Upper lobe of right lung (tissue), 1 donor: ENCODE measurements at places on chromosomes 7 and 10. TPM values are rescaled to one million over a fixed set of nuclear protein-coding genes. Genes with fewer than 3 reads are reported as not detected.

- peak overlapping the region; percentile 27 for H3K4me3 ChIP-seq
- no peaks in the 10 kb centered on the region for H3K36me3 ChIP-seq
- peak; percentile 46 for DNase-seq
- H3K27ac ChIP-seq = no peak overlapping the region
- no peaks in the 10 kb centered on the region for H3K27me3 ChIP-seq
Measured at GRCh38 chr10:665579-666091, 23.8 kb downstream of the DIP2C start.

Gene NPC1L1
- total RNA-seq = 0.17 TPM

Gene C10orf105
- 0.52 TPM for total RNA-seq

GRCh38 chr10:75774783-75775490, 343.5 kb downstream of the LRMDA start:
- no peak for DNase-seq
- no peaks in the 10 kb centered on the region for H3K36me3 ChIP-seq
- H3K4me3 ChIP-seq = no peak overlapping the region
- H3K27me3 ChIP-seq = no peaks in the 10 kb centered on the region
- H3K27ac ChIP-seq = no peak overlapping the region

GRCh38 chr10:1123198-1123597, 67.0 kb downstream of the WDR37 start:
- no peaks in the 10 kb centered on the region for H3K27me3 ChIP-seq
- DNase-seq = no peak
- no peaks in the 10 kb centered on the region for H3K4me1 ChIP-seq
- H3K27ac ChIP-seq = no peak overlapping the region
- H3K36me3 ChIP-seq = peaks cover 87% of the 10 kb centered on the region
- H3K4me3 ChIP-seq = no peak overlapping the region

Gene TFR2
- 0.41 TPM for total RNA-seq

Gene NFE2L3
- 4.1 TPM for total RNA-seq

Gene FFAR4
- total RNA-seq = 4.9 TPM

DNA sequence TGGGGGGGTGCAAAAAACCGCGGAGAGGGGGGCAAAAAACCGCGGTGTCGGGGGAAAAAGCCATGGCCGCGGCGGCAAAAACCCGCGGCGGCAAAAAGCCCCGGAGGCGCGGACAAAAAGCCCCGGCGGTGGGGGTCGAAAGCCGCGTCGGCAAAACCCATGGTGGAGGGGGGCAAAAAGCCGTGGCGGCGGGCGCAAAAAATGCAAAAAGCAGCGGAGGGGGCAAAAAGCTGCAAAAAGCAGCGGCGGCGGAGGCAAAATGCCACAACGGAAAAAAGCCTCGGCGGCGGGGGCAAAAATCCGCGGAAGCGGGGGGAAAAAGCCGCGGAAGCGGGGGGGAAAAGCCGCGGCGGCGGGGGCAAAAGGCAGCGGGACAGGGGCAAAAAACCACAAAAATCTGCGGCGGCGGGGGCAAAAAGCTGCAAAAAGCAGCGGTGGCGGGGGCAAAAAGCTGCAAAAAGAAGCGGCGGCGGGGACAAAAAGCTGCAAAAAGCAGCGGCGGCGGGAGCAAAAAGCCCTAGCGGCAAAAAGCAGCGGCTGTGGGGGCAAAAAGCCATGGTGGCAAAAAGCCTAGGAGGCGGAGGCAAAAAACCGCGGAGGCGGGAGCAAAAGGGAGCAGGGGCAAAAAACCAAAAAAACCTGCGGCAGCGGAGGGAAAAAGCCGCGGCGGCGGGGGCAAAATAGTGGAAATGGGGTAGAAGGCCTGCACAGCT, 418.9 kb downstream of the ZNF716 start:
- H3K36me3 ChIP-seq = no peaks in the 10 kb centered on the region
- peak overlapping the region; percentile 35 for H3K4me3 ChIP-seq
- no peak for DNase-seq

GRCh38 chr7:13201628-13202027, 514.2 kb downstream of the ARL4A start:
- no peaks in the 10 kb centered on the region for H3K36me3 ChIP-seq
- H3K27ac ChIP-seq = no peak overlapping the region
- DNase-seq = no peak
- H3K4me1 ChIP-seq = no peaks in the 10 kb centered on the region

DNA sequence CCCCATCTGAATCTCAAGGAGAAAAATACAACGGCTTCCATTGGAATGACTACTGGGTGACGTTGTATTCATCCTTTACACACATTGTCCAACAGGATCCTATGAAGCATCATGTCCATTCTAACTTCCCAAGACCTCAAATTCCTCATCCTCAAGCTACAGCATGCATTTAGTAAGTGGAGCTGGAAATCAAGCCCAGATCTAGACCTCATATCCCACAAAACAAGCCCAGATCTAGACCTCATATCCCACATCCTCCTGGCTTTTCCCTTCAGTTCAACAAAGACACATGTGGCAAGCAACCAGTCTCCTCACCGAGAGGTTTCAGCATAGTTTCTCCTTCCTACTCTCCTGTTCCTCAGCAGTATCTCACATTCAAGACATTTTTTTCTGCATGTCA, 12.2 kb downstream of the IGF2BP3 start:
- no peak overlapping the region for H3K4me3 ChIP-seq
- H3K27ac ChIP-seq = no peak overlapping the region
- no peaks in the 10 kb centered on the region for H3K4me1 ChIP-seq

DNA sequence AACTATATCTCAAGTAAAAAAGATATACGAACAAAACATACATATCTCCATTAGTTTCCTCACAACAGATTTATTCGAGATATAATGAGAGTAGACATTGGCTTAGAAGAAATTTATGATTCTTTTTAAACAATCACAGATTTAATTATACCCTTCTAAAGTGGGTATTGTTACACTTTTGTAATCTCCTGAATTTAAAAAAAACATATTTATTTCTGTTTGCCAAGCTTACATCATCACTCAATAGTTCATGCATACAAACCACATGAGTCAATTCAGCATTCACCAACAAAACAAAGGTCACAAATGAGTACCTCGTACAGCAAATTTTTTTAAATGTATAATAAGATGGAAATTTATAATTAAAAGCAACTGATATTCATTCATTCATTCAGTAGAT, 17.6 kb downstream of the LRRN3 start:
- no peak for DNase-seq
- no peaks in the 10 kb centered on the region for H3K27me3 ChIP-seq
- peaks cover 8% of the 10 kb centered on the region for H3K4me1 ChIP-seq
- no peaks in the 10 kb centered on the region for H3K36me3 ChIP-seq
